Ovary (tissue), 10 donors: ENCODE measurements at places on chromosomes 11 and 22. TPM values are rescaled to one million over a fixed set of nuclear protein-coding genes. Genes with fewer than 3 reads are reported as not detected.

DNA sequence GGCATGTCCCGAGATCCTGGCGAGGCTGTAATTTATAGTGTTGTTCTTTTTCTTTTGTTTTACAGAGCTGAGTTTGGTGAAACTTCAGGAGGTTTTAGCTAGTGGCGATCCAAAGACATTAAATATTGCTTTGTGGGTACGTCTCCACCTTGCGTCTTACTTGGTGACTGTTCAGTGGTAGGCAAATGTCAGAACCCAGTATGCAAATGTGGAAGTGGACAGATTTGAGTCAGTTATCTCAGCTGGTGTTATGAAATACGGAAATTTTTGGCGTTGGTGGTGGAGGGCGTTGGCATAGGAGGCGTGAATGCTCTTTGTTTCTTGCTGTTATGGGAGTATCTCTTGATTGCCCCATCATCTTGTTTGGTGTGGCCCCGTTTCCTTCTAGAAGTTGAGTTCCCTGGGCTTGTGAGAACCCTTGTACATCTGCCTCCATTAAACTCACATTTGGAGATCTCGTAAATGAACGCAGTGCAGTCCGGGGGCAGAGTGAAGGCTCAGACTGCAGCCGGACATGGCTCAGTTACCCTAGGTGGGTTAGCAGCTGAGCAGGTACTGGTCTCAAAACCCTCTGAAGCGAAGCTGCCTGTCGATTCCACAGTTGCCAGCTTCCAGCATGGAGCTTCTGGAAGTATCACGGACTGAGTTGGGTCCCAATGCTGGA, 39.9 kb downstream of the PTPRJ start:
- H3K36me3 ChIP-seq, result no peaks in the 10 kb centered on the region
- no peaks in the 10 kb centered on the region for H3K27me3 ChIP-seq
- no peak overlapping the region for H3K27ac ChIP-seq
- H3K4me1 ChIP-seq, result no peaks in the 10 kb centered on the region
- no peak overlapping the region for H3K4me3 ChIP-seq
- DNase-seq, result no peak

DNA sequence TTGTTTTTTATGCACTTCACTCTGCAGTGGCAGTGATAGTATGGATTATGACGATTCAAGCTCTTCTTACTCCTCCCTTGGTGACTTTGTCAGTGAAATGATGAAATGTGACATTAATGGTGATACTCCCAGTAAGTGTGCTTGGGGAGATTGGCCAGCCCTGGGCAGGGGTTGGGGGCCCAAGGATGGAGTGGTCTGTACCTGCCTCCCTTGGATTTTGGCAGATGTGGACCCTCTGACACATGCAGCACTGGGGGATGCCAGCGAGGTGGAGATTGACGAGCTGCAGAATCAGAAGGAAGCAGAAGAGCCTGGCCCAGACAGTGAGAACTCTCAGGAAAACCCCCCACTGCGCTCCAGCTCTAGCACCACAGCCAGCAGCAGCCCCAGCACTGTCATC, 14.2 kb downstream of the MADD start:
- DNase-seq, result no peak
- no peak overlapping the region for H3K27ac ChIP-seq
- no peak overlapping the region for H3K4me3 ChIP-seq
- no peaks in the 10 kb centered on the region for H3K36me3 ChIP-seq

The MYOD1 gene
- polyA plus RNA-seq, result not detected

The PARVG gene
- polyA plus RNA-seq, result 2.9 TPM

The ARHGAP42 gene
- polyA plus RNA-seq, result 11.8 TPM
